ENCODE measurements at places on chromosomes 1 and 21. TPM values are rescaled to one million over a fixed set of nuclear protein-coding genes. Genes with fewer than 3 reads are reported as not detected.

The RNF115 gene
- polyA plus RNA-seq: 18.0 TPM

The OR2G6 gene
- 0.03 TPM for polyA plus RNA-seq

The ZNF648 gene
- 0.36 TPM for polyA plus RNA-seq

The TEX50 gene
- not detected for polyA plus RNA-seq

The GNG4 gene
- polyA plus RNA-seq: 3.4 TPM

The IFNGR2 gene
- polyA plus RNA-seq: 88.4 TPM

The F13B gene
- not detected for polyA plus RNA-seq

The CNKSR1 gene
- 16.2 TPM for polyA plus RNA-seq

The LMOD1 gene
- polyA plus RNA-seq: 4.3 TPM

The PRKAA2 gene
- 16.4 TPM for polyA plus RNA-seq

The PTGFR gene
- polyA plus RNA-seq: 0.32 TPM

The TMEM167B gene
- 43.0 TPM for polyA plus RNA-seq

The UBE2U gene
- polyA plus RNA-seq: not detected

The PKLR gene
- polyA plus RNA-seq: 8.6 TPM

The NBPF1 gene
- polyA plus RNA-seq: 70.5 TPM

Data from right renal pelvis (tissue), 4 donors.